ENCODE measurements at places on chromosomes 13 and 19.

GRCh38 chr19:31390711-31391110 is 41.5 kb upstream of the TSHZ3 start:
- no peak overlapping the region for H3K4me3 ChIP-seq
- H3K27me3 ChIP-seq, result no peaks in the 10 kb centered on the region
- no peaks in the 10 kb centered on the region for H3K4me1 ChIP-seq
- no peak overlapping the region for H3K27ac ChIP-seq
- DNase-seq, result no peak

DNA sequence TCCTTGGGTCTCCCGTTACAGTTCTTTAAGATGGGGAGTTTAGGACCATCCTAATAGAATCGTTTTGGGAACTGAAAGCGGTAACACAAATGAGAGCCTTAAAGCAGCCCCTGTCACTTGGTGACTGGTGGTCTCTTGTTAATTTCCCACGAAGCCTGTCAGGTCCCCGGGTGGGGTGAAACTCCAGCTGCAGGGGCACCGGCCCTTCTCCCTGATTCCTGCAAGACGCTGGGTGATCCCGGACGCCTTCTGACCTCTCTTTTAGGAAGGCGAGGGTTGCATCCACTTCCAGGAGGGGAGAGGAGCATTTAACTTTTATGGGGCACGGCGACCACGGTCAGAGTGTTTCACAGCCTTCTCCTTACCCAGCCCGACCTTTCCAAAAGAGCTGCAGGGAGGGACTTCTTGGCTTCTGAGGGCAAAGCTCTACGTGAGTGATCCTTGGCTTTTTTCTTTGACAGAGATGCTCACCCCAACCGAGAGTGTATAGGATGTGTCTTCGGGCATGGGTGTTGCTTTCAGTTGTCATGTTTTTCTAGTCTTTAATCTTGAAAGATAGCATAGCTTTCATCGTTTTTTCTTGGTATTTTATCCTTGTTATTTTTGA is 688 bp downstream of the ZNF225 start:
- no peaks in the 10 kb centered on the region for H3K27me3 ChIP-seq
- DNase-seq, result peak; percentile 4
- no peaks in the 10 kb centered on the region for H3K36me3 ChIP-seq
- peak overlapping the region; percentile 67 for H3K27ac ChIP-seq
- H3K4me1 ChIP-seq, result no peaks in the 10 kb centered on the region

DNA sequence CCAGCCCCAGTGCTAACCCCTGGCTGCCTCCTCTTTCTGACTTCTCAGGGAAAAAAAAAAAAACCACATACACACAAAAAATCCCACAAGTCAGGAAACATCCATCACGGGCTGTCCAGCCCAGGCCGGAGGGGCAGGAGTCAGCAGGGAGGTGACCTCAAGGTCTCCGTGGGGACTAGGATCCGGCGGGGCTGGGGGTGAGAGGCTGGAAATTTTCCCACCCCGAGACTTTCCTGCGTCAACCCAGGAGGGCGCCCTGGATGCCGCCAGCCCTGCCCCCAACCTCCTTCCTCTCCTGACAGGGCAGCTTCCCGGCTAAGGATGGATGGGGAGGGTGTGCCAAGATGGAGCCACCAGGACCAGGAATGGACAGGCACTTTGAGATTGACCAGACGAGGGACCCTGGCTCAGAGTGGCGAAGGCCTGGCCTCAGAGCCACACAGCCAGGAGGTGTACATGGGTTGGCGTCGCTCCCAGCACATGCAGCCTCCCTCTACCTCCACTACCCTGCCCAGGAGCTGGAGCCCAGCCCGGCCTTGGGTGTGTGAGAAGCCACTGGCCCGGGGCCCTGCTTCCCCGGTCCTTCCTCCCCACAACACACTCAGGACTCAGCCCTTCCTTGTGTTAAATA is 33.3 kb downstream of the BLOC1S3 start:
- no peak for DNase-seq
- no peak overlapping the region for H3K4me3 ChIP-seq
- no peak overlapping the region for H3K27ac ChIP-seq

GRCh38 chr13:35953537-35954206 is 177.5 kb downstream of the DCLK1 start:
- H3K36me3 ChIP-seq, result no peaks in the 10 kb centered on the region
- no peak overlapping the region for H3K27ac ChIP-seq
- peak; percentile 87 for DNase-seq
- peak overlapping the region; percentile 13 for H3K4me3 ChIP-seq

- peaks cover 31% of the 10 kb centered on the region for H3K36me3 ChIP-seq
- peak; percentile 55 for DNase-seq
- H3K4me3 ChIP-seq, result no peak overlapping the region
- no peak overlapping the region for H3K27ac ChIP-seq
- H3K27me3 ChIP-seq, result no peaks in the 10 kb centered on the region
Observed at GRCh38 chr19:38932425-38933179, 1.9 kb downstream of the MRPS12 start.

DNA sequence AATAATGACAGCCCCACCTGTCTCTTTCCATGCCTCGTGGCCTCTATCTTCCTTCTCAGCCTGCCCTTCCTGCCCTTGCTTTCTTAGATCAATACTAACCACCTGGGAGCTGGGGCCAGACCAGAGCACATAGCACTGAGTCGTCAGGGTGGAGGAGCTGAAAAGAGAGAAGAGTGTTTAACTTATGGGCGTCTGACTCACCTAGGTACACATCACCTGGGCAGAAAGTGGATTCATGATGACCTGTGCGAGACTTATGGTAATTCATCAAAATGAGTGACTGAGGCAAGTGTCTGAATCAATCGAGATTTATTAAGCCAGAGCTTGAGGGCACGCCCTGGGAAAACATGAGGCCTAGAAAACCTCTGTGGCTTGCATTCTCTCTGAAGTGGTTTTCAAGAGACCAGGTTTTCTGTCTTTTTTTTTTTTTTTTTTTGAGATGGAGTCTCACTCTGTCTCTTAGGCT is 19.2 kb downstream of the CEACAM6 start:
- H3K36me3 ChIP-seq, result no peaks in the 10 kb centered on the region
- H3K4me3 ChIP-seq, result no peak overlapping the region
- H3K4me1 ChIP-seq, result no peaks in the 10 kb centered on the region
- H3K27ac ChIP-seq, result no peak overlapping the region
- no peak for DNase-seq

DNA sequence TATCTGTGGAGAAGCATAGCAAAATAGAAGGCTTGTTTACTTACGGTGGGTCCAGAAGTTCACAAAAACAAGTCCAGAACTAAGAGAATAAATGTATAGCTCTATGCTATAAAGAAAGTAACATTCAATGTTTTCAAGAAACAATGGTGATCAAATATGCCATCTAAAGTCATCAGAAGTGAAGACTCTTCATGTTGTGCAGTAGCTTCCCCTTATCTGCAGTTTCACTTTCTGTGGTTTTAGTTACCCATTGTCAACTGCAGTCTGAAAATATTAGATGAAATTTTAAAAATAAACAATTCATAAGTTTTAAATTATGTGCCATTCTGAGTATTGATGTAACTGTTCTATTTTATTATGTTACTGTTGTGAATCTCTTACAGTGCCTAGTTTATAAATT is 72.5 kb downstream of the EDNRB start:
- no peaks in the 10 kb centered on the region for H3K27me3 ChIP-seq
- no peaks in the 10 kb centered on the region for H3K36me3 ChIP-seq
- no peaks in the 10 kb centered on the region for H3K4me1 ChIP-seq
- DNase-seq, result no peak

DNA sequence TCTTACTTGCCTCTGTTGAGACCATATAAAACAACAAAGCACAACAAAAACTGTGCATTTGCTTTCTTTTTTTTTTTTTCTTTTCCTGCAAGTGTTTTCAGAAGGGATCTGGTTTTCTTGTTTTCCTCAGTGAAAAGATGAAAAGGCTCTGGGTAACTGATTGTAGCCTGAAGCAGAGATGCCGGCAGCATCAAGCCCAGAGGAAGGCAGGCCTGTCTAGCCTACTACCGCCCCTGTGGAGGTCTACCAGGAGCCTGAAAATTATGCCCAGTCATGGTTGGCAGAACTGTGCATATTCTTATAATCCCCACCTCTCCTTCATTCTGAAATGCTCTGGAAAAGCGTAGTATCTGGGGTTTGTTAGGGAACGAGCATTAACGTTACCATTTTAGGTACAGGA is 32.6 kb upstream of the MEDAG start:
- no peaks in the 10 kb centered on the region for H3K27me3 ChIP-seq
- no peak for DNase-seq
- H3K27ac ChIP-seq, result no peak overlapping the region
- no peaks in the 10 kb centered on the region for H3K36me3 ChIP-seq

GRCh38 chr13:32150239-32150638 is 118.7 kb downstream of the FRY start:
- H3K4me3 ChIP-seq, result no peak overlapping the region
- H3K36me3 ChIP-seq, result no peaks in the 10 kb centered on the region
- no peak overlapping the region for H3K27ac ChIP-seq

DNA sequence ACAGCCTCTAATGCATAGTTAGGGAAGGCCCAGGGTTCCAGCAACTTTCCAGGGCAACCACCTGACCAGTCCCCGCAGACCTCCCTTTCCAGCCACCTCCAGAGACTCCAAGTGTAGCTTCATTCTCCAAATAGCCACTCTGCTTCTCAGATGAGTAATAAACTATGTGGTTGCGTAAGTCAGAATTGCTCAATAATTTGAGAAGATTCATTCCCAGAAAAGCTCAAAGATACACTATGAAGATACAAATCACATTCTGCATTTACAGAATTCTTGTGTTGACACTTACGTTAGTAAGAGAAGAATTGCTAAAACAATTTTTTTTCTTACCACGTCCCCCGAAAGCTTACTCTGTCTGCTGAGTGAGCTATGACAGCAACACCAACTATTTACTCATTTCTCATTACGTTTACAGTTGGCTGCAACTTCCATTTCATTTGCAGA is 8.2 kb upstream of the LATS2 start:
- H3K4me1 ChIP-seq, result peaks cover 9% of the 10 kb centered on the region
- DNase-seq, result peak; percentile 71
- no peak overlapping the region for H3K4me3 ChIP-seq
- H3K27ac ChIP-seq, result peak overlapping the region; percentile 55

GRCh38 chr13:32430018-32430747 is 2.3 kb upstream of the N4BP2L1 start:
- H3K27me3 ChIP-seq, result no peaks in the 10 kb centered on the region
- H3K4me1 ChIP-seq, result peaks cover 10% of the 10 kb centered on the region
- DNase-seq, result no peak
- H3K4me3 ChIP-seq, result no peak overlapping the region
- no peaks in the 10 kb centered on the region for H3K36me3 ChIP-seq

GRCh38 chr13:37640499-37640898 is 41.9 kb upstream of the POSTN start:
- peaks cover 16% of the 10 kb centered on the region for H3K4me1 ChIP-seq
- H3K27me3 ChIP-seq, result no peaks in the 10 kb centered on the region
- H3K36me3 ChIP-seq, result peaks cover 6% of the 10 kb centered on the region
- DNase-seq, result peak; percentile 80

- no peak for DNase-seq
- H3K4me1 ChIP-seq, result no peaks in the 10 kb centered on the region
- no peaks in the 10 kb centered on the region for H3K27me3 ChIP-seq
- no peaks in the 10 kb centered on the region for H3K36me3 ChIP-seq
- no peak overlapping the region for H3K4me3 ChIP-seq
Observed at GRCh38 chr19:29375429-29376119, 150.2 kb upstream of the VSTM2B start.

- H3K4me1 ChIP-seq, result peaks cover 42% of the 10 kb centered on the region
- peaks cover 8% of the 10 kb centered on the region for H3K36me3 ChIP-seq
- H3K27ac ChIP-seq, result peak within 1 kb of the TSS; percentile 80
- DNase-seq, result peak; percentile 51
- H3K4me3 ChIP-seq, result peak within 1 kb of the TSS; percentile 36
Observed at GRCh38 chr19:35901854-35902661, at the start of gene HCST. TSS of gene HCST (plus strand) at chr19:35902529. CDS start at chr19:35902594, 65 bp downstream.

DNA sequence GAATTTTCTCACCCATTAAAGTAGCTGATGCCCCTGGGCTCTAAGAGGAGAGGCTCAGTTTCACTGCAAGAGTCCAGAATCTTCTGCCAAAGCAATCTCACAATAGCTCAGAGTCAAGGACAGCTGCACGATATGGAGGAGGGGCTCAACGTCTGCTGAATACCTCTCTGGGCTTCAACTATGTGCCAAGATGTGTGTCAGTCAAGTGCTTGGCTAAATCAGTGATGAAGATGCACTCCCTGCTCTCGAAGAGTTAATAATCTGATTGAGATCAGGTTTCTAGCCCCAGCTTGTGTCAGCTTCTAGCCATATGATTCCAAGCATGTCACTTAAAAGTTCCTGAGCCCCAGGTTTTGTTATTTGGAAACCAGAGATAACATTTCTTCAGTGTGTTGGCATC is 46.8 kb downstream of the KLF12 start:
- peaks cover 3% of the 10 kb centered on the region for H3K4me1 ChIP-seq
- H3K27me3 ChIP-seq, result no peaks in the 10 kb centered on the region
- no peak for DNase-seq
- no peak overlapping the region for H3K27ac ChIP-seq
- H3K36me3 ChIP-seq, result no peaks in the 10 kb centered on the region

DNA sequence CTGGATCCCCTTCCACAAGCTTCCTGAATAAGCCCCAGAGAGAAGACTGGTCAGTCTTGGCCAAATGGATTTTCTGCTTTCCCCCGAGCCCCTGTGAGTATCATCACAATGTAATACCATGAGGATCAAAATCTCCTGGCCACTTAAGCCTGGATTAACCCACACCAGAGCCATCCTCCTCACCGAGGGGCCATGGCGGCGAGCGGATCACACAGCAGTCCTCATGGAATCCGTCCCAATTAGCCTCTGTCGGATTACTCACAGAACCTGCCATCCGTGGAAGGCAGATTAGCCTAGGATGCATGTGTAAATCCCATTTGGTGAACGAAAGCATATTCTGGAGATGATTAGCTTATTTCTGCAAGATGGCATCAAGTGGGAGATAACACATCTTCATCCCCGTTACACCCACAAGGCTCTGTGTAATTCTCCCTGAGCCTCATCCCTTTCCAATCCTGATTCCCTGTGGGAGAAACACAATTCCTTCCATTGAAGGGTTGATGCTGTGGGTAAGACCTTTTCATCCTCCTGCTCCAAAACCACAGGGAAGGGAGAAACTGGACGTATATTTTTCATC is 42.5 kb downstream of the GNG7 start:
- H3K36me3 ChIP-seq, result no peaks in the 10 kb centered on the region
- no peak overlapping the region for H3K27ac ChIP-seq
- H3K4me3 ChIP-seq, result no peak overlapping the region
- no peaks in the 10 kb centered on the region for H3K27me3 ChIP-seq
- no peaks in the 10 kb centered on the region for H3K4me1 ChIP-seq

GRCh38 chr19:11018179-11018578 is 57.3 kb downstream of the SMARCA4 start:
- no peaks in the 10 kb centered on the region for H3K27me3 ChIP-seq
- no peaks in the 10 kb centered on the region for H3K4me1 ChIP-seq
- no peak overlapping the region for H3K27ac ChIP-seq
- H3K36me3 ChIP-seq, result peaks cover 93% of the 10 kb centered on the region
- DNase-seq, result no peak

DNA sequence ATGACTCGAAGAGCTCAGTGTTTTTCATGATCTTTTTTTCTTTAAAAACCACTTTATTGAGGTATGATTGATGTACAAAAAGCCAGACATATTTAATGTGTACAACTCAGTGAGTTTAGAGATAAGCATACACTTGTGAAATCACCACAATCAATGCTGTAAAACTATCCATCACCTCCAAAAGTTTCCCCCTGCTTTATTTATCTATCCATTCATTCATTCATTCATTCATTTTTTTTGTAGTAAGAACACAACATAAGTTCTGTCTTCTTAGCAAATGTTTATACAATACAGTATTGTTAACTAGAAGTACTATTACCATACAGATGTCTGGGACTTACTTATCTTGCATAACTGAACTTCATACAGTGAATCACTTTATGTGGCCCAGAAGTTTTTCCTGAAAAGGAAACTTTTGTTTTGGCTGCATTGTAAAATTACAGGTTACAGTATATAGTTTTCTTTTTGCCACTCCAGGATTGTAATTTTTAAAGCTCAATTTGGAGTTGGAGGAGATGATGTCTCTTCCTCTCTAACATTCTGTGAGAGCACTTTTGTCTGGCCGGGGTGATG is 6.7 kb downstream of the RAP2A start:
- H3K4me1 ChIP-seq, result peaks cover 70% of the 10 kb centered on the region
- no peak for DNase-seq
- no peaks in the 10 kb centered on the region for H3K27me3 ChIP-seq
- no peak overlapping the region for H3K4me3 ChIP-seq
- peaks cover 4% of the 10 kb centered on the region for H3K36me3 ChIP-seq

Data from A673 (cell line).